ENCODE measurements at places on chromosomes 6 and 20. TPM values are rescaled to one million over a fixed set of nuclear protein-coding genes. Genes with fewer than 3 reads are reported as not detected.

- H3K27ac ChIP-seq = no peak overlapping the region
- H3K4me1 ChIP-seq = no peaks in the 10 kb centered on the region
- no peak for DNase-seq
These were observed 18.2 kb downstream of the FBXL4 start for GRCh38 chr6:98929498-98930060.

- H3K36me3 ChIP-seq = no peaks in the 10 kb centered on the region
These were observed 977.7 kb upstream of the SLC35B3 start for GRCh38 chr6:9412951-9413559.

DNA sequence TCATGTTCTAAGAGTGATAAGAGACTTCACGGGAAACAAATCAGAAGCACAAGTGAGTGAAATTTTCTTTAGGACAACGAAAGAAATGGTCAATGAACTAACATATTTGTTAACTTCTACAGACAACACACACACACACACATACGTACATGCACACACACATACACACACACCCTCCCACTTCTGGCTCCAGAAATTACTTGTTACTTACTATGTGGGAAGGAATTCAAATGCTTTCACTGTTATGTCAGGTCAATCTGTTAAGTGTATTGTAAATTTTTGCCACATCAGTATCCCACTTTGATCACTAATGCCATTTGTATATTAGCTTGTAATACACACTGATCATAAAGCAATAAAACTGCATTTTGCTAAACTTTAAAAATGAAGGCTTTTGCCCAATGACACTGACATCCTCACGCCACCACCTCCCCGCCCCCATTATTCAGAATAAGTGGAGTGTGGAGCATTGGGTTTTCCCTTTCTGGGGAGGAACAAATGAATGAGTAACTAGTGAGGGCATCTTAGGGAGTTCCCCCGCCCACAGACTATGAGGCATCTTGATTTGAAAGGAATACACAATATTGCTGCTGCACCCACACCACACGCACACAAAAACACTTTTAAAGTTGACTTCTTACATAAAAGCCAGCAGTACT is 76.2 kb downstream of the ATXN1 start:
- H3K4me1 ChIP-seq = peaks cover 9% of the 10 kb centered on the region
- no peak overlapping the region for H3K4me3 ChIP-seq
- no peaks in the 10 kb centered on the region for H3K36me3 ChIP-seq
- H3K27ac ChIP-seq = no peak overlapping the region

DNA sequence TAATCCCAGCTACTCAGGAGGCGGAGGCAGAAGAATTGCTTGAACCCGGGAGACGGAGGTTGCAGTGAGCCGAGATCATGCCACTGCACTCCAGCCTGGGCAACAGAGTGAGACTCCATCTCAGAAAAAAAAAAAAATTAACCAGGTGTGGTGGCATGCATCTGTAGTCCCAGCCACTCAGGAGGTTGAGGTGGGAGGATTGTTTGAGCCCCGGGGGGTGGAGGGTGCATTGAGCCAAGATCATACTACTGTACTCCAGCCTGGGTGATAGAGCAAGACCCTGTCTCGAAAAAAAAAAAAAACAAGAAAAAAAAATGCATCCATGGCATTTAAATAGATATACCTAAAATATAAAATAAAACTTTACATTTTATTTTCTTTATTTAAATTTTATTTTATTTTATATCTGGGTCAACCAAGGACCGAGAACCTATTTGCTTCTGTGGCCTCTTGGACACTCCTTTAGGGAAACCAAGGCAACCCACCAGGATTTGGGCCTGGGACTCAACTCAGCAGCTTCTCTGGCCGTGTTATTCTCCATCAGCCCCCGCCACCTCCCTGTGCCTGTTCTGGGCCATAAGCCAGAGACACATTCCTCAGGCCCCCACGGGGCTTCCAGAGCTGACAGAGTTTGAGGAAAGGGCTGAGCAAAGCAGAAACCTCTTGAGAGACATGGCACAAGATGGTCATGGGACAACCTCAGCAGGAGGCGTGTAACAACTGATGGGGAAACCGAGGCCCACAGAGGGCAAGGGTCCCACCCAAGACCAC is 6.2 kb downstream of the SNTA1 start:
- no peak overlapping the region for H3K4me3 ChIP-seq
- peaks cover 23% of the 10 kb centered on the region for H3K36me3 ChIP-seq
- H3K27me3 ChIP-seq = no peaks in the 10 kb centered on the region
- DNase-seq = peak; percentile 41
- peaks cover 49% of the 10 kb centered on the region for H3K4me1 ChIP-seq

- H3K27me3 ChIP-seq = no peaks in the 10 kb centered on the region
- H3K4me1 ChIP-seq = no peaks in the 10 kb centered on the region
- H3K36me3 ChIP-seq = no peaks in the 10 kb centered on the region
- no peak overlapping the region for H3K27ac ChIP-seq
- DNase-seq = no peak
- H3K4me3 ChIP-seq = no peak overlapping the region
These were observed 91.7 kb downstream of the CLIC5 start for GRCh38 chr6:45923831-45924391.

- peaks cover 7% of the 10 kb centered on the region for H3K36me3 ChIP-seq
- H3K4me3 ChIP-seq = no peak overlapping the region
- peak overlapping the region; percentile 38 for H3K27ac ChIP-seq
- H3K27me3 ChIP-seq = no peaks in the 10 kb centered on the region
- H3K4me1 ChIP-seq = no peaks in the 10 kb centered on the region
These were observed 14.7 kb downstream of the NUP153 start for GRCh38 chr6:17691925-17692538.

Gene TBC1D7
- total RNA-seq = 39.2 TPM

Gene AVP
- total RNA-seq = not detected

Gene PRL
- total RNA-seq = not detected

Gene BEND3
- total RNA-seq = 6.8 TPM

Gene TAP1
- 11.6 TPM for total RNA-seq
